Left colon (tissue), 2 donors: ENCODE measurements at places on chromosomes 16 and 17.
A peak's percentile ranks its signal among the peaks of the same experiment; 100 is the strongest.

GRCh38 chr17:5773816-5774360 lies 189.6 kb upstream of the NLRP1 start:
- no peak for DNase-seq

DNA sequence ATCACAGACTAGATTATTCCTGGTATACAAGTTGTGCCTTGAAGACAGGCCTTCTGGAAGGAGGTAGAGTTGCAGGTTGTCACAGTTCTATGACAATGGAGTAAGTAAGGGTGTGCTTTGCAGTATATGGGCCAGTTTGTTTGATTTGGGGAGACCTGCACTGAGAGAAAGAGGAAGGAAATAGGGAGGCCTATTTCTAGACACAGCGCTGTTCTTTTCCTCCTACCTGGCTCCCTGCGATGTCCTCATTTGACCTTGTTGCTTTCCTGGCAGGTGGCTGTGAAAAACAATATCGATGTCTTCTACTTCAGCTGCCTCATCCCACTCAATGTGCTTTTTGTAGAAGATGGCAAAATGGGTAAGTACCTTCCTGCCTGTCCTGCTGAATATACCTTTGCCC lies 22.5 kb upstream of the RASL10B start:
- no peak for DNase-seq

DNA sequence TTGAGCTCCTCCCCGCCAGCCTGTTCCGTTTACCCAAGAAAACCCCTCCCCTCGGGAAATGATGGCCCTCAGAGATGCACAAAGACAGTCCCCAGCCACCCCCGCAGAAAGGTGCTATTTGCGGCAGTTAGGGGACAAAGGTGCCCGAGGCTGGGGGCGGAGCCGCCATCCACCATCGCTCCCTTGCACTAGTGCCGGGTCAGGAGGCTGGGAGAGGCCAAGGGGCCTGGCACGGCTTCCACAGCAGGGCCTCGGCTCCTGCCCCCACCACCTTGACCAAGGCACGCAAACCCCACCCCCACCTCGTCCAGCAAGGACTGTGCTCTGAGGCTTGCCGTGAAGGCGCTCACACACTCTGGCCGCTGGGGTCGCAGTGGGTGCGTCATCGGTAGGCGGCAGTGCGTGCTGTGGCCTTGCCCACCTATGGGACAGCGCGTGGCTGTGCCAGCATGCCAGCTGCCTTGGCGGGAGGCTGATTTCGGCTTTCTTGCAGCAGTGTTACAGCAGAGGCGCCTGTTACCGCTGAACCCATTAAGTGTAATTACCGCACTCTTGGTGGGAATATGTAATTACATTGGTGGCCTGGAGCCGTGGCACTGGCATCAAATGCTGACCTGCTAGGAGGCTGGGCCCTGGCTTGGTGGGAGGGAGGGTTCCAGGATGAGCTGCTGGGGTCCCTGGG lies 31.8 kb downstream of the TPSG1 start:
- no peak for DNase-seq

GRCh38 chr17:48532261-48532660 lies 1.4 kb upstream of the HOXB1 start:
- no peak for DNase-seq

- peak; percentile 45 for DNase-seq
These were observed 492.2 kb downstream of the KCNJ2 start for GRCh38 chr17:70661342-70662222.

DNA sequence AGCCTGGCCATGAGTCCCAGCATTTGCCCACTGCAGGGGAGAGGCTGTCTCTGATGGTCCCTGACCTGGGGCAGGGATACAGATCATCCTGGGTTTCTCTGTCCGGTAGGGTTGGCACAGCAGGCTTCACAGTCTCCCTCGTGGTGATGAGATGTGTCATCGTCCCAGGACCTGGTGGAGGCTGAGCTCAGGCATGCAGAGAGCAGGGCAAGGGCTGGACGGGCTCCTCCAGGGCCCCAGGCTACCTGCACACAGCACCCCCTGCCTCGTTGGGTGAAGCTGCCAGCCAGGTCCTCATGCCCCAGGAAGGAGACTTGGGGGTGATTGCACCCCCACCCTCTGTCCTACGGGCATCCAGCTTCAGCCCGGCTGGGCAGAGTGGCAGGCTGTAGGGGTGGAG lies 155.8 kb upstream of the GSE1 start:
- no peak for DNase-seq

DNA sequence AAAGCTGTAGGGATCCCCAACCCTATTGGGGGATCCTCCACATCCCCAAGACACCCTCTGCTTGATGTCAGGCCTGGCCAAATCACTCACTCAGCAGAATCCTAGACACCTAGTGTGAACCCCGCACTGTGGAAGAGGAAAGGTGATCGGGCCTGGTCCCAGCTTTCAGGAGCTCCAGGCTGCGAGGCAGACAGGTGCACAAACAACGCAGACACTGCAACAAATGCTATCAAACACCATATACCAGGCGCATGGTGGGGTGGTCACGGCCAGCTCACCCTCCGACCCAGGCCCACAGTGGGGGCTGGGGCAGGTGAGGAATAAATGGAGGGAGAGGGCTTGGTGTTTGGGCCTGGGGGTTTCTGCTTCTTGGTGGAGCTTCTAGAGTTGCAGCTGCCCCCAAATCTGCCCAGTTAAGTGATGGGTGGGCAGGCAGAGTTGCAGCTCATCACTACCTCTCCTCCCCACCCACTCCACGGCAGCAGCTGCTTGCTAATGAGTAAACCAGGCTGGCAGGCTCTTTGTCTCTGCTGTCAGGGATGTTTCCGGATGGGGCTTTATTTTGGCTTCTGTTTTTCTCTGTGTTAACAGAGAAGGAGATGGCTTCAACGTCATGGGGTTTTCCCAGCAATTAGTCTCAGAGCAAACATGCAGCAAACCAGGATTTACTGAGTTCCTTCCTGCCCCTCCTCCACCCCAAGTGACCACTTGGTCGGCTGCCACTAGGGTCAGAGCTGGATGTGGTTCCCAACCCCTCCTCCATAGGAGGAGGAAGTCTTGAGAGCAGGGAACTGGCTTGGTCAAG lies 46.6 kb downstream of the PECAM1 start:
- DNase-seq, result peak; percentile 44

GRCh38 chr17:67434061-67434525 lies 57.0 kb downstream of the PITPNC1 start:
- DNase-seq, result peak; percentile 31

GRCh38 chr17:10032118-10032852 lies 127.2 kb upstream of the RCVRN start:
- DNase-seq, result no peak

GRCh38 chr17:51373489-51374152 lies 113.3 kb downstream of the UTP18 start:
- no peak for DNase-seq

DNA sequence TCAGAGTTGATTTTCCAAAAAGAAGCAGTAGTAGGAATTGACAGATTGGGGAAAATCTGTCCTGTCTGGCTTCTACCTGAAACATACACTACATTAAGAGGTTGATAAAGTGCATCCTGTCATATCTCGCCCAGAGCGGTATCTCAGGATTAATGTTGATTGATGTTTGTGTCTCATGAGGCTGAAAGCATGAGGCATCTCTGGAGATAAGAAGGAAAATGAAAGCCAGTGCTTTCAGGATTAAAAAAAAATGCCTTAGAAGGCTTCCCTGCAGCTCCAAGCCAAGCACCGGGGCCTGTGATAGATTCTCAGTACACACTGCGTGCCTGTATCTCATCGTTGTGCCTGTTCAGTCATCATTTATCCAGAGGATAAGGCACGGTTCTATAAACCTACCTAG lies 26.4 kb upstream of the CD300E start:
- no peak for DNase-seq

DNA sequence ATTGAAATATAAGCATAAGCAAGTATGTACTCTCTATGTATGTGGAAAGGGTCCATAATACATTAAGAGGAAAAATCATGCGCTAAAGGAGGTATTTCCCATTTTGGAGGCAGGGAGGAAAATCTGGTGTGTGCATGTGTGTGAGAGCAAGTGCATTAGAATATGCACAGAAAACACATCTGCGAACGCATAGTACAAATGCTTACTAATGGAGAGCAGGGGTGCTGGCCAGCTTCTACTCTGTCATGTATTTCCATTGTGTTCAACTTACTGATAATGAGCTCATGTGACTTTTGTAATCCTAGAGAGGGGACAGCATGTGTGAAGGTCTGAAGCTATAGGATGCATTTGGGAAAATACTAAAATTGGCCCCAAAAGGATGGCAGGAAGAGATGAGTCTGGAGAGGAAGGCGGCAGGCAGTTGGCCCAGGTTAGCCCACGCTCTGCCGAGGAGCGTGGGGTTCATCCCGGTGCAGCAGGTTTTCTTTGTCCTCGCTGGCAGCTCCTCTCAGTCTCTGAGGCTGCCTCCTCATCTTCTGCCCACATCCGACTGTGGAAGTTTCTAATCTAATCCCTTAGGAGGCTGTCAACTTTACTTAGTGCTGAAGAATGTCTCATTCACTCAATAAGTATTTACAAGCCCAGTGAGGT lies 17.8 kb upstream of the KSR1 start:
- no peak for DNase-seq

GRCh38 chr17:80630560-80631120 lies 86.0 kb downstream of the RPTOR start:
- no peak for DNase-seq

DNA sequence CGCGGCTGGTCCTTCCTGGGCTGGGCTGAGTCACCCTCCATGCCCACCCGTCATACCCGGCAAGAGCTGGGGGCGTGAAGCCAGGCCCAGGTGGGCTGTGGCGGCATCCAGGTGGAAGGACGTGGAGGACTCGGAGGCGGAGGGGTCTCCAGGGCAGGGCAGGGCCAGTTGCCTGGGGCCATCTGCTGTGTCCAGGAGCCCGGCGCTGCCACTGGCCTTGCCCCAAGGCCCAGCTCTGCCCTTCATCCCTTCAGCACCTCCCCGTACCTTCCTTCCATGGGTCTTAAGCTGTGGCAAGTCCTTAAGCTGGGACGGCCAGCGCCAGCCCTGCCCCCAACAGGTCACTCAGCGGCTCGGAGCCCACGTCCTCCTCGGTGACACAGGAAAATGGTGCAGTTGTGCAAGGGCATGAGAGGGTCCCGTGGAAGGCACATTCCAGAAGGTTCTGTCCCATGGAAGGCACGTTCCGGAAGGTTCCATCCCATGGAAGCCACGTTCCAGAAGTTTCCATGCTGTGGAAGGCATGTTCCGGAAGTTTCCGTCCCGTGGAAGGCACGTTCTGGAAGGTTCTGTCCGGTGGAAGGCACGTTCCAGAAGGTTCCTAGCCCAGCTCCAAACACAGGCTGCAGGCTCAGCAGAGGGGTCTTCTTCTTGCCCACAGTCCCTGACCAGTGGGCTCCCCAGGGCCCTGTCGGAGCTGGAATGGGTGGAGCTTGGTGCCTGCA lies 10.4 kb upstream of the CDH15 start:
- no peak for DNase-seq

DNA sequence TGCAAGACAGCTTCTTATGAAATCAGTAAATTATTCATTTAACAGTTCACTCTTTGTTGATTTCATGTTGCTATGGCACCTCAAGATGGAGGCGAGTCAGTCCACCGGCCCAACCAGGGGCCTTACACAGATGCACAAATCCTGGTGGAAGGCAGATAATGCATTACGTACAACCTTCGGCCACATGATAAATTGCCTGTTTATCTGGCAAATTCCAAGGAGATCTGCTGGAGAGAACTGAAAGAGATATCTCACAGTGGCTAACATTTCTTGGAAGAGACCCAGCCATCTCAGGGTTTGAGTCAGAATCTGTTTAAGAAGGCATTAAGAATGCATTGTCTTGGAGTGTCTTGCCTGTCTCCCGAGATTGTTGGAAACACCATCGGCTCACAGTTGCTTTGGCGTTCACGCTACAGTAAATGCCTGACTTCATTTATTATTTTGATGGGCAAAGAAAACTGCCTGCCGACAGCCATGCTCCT lies 225.6 kb downstream of the MSI2 start:
- DNase-seq, result no peak

GRCh38 chr17:77424585-77425344 lies 284.0 kb downstream of the SEC14L1 start:
- peak; percentile 87 for DNase-seq

DNA sequence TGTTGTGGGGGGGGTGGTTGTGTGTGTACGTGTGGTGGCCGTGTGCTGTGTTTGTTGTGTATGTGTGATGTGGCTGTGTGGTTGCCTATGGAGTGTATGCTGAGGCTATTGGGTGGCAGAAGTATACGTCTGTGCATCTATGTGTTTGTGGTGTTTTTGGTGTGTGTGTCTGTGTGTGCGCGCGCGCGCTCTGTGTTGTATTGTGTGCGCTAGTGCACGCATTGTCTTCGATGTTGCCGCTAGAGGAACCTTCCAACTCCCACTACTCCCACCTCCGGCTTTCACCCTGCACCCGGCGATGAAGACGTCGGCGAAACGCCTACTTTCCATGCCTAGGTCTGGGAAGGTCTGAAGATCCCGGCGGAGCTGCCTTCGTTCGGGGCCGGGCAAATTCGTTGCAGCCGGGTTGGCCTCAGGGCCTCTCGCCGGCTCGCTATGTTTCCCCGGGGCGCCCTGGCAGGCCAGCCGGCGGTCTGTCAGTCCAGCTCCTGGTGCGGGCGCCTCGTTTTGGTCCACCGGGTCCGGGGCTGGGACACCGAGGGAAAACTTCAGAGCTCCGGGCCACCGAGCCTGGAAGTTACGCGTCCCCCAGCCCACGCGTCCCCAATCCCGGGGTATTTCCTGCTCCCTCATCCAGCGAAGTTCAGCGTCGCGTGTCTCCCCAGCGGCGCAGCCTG lies 5.2 kb upstream of the DLX4 start:
- DNase-seq, result no peak

GRCh38 chr16:11639925-11640899 lies 28.0 kb upstream of the SNN start:
- DNase-seq, result no peak

DNA sequence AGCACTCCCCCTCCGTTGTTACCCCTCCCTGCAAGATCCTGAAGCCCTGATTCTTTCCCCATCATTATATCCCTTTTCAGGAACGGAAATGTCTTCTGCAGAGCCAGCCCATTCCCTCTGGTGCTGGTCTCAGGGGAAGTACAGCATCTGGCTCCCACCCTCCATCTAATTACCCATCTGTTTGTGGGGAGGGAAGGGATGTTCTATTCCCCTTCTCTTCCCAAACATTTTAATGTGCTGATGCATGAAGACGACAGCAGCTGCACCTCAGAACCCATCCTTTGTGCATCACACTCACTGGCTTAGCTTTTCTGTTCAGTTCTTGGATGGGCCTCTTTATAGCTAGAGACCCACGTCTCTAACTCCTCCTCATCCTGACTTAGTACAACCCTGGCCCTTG lies 367.2 kb downstream of the CDH13 start:
- DNase-seq, result no peak

GRCh38 chr16:89370081-89370511 lies 120.3 kb downstream of the ANKRD11 start:
- no peak for DNase-seq

DNA sequence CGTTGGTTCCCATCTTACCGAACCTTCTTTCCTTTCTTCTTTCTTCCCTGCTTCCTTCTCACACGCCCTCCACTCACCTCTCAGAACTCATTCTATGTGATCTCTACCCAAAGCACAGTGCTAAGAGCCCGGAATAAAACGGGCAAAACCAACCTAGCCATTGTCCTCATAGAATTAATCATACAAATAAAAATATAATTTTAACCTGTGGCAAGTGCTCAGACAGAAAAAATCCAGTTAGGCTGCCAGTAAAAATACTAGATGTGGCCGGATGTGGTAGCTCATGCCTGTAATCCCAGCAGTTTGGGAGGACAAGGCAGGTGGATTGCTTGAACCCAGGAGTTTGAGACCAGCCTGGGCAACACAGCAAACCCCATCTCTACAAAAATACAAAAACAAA lies 27.0 kb downstream of the BMERB1 start:
- DNase-seq, result no peak
